Activated T-cell treated with anti-CD3 and anti-CD28 coated beads for 4 hours (primary cell): ENCODE measurements at places on chromosomes 12 and 14.

DNA sequence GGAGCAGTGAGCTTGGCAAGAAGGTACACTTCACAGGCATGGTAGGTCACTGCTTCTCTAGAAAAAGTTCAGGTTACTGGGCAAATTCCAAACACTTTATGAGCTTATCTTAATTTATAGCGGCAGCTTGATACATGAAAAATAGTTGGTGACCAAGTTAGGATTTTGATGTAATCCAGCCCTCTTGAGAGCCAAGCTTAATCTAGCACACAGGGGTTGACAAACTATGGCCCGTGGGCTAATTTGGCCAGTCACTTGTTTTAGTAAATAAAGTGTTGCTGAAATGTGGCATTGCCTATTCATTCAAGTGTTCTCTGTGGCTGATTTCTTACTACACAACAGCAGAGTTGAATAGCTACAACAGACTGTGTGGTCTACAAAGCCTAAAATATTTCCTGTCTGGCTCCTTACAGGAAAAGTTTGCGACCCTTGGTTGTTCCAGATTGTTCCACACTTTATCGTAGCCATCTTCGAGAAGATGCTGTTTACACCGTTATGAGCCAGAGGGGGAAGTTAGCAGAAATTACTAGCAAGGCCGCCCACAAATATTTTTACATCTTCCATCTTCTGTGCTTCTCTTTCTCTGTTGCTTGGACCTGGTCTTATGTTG is 120.9 kb downstream of the DAAM1 start:
- no peak for DNase-seq

DNA sequence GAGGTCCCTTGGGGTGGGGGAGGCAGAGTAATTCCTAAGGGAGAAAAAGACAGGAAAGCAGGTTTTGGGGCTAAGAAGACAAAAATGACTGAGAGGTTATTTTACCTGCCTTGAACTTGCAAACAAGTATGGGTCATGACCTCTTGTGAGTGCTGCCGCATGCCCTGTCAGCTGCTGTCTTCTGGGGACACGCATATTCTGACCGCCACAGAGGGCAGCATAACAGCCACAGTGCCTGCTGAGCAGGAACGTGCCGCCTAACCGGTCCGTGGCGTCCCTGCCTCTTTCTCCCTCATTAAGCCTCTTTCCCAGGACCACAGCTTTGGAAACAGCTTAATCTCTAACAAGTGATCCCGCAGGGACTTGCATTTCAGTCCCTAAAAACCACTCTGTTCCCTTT is 51.3 kb upstream of the KCNA1 start:
- no peak for DNase-seq

- DNase-seq = no peak
Measured at GRCh38 chr14:63192085-63192484, 12.2 kb upstream of the RHOJ start.

DNA sequence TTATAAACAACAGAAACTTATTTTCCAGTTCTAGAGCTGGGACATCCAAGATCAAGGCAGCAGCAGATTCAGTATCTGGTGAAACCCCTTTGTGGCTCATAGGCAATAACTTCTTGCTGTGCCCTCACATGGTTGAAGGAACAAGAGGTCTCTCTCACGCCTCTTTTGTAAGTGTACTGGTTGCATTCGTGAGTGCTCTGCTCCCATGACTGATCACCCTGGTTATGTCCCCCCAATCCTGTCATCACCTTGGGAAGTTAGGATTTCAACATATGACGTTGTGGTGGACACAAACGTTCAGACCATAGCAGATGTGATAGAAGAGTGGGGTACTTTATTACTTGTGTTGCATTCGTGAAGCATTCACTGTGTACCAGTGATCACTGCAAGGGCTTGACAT is 184.0 kb downstream of the SRGAP1 start:
- DNase-seq = no peak

- DNase-seq = no peak
Measured at GRCh38 chr12:79885911-79886490, 48.9 kb downstream of the PPP1R12A start.

GRCh38 chr12:96303653-96304052 is 96.6 kb downstream of the CDK17 start:
- DNase-seq = no peak

- DNase-seq = no peak
Measured at GRCh38 chr12:50747817-50748216, 16.1 kb upstream of the ATF1 start.
